ENCODE measurements at places on chromosomes 13 and 19. TPM values are rescaled to one million over a fixed set of nuclear protein-coding genes. Genes with fewer than 3 reads are reported as not detected.

The FFAR2 gene
- total RNA-seq, result not detected

The GAPDHS gene
- total RNA-seq, result not detected

The LRRC25 gene
- total RNA-seq, result 0.39 TPM

The SEMA6B gene
- total RNA-seq, result 1.7 TPM

The KASH5 gene
- not detected for total RNA-seq

The PEX11G gene
- total RNA-seq, result 1.7 TPM

The PNMA8A gene
- total RNA-seq, result 8.1 TPM

The YJU2 gene
- 15.0 TPM for total RNA-seq

The ZNF708 gene
- 10.3 TPM for total RNA-seq
